ENCODE measurements at places on chromosomes 3 and 15.
A peak's percentile ranks its signal among the peaks of the same experiment; 100 is the strongest.

- DNase-seq, result peak; percentile 7
Measured at GRCh38 chr3:191051037-191051436, 148.0 kb upstream of the OSTN start.

DNA sequence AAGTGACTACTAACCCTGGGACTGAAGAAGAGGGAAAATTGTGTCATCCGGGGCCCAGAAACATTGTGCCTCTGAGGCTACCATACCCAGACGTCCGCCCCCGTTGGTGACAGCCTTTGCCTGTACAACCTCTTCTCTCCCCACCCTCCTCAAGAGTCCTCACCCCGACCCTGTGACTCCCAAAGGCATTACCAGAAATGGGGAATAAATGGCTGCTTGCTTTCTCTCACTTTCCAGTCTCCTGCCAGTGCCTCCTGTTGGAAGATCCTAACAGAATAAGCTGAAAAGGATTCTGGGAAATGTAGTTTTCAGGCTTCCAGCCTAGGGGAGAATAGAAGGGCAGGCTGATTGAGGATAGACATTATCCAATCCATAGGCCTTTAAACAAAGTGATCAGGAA lies 30.8 kb upstream of the SLC25A36 start:
- DNase-seq, result no peak

GRCh38 chr3:170741756-170742529 lies 128.1 kb downstream of the RPL22L1 start:
- no peak for DNase-seq

- no peak for DNase-seq
Measured at GRCh38 chr3:121757087-121757811, 7.7 kb upstream of the GOLGB1 start.
